NCI-H187 (cell line): ENCODE measurements at places on chromosomes 3 and 15.

DNA sequence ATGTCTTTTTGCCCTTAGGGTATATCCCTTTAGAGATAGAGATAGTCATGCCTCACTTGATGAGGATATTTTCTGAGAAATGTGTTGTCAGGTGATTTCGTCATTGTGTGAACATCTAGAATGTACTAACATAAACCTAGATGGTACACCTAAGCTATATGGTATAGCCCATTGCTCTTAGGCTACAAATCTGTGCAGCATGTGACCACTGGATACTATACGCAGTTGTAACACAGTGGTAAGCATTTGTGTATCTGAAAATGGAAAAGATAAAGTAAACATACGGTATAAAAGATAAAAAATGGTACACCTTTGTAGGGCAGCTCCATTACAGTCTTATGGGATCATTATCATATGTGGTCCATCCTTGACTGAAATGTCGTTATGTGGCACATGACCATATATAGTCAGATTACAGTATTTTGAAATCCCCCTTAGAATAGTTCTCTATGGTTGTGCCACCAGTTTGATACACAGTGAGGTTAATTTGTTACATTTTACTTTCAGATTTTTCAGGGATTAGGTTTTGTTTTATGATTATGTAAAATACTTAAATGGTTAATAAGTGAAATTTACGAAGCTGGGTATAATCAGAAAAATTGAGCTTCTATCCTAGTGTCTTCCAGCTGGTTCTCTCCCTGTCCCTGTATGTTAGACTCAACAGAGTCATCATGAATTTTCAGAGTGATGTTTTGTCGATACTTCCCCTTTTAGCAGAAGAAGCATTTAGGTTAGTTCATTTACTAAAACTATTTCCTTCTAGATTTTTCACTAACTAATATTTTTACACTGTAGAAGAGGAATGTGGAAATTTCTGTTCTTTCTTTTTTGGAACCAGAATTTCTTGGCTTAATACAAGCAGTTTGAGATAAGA lies 12.8 kb downstream of the SETD5 start:
- no peak for DNase-seq

DNA sequence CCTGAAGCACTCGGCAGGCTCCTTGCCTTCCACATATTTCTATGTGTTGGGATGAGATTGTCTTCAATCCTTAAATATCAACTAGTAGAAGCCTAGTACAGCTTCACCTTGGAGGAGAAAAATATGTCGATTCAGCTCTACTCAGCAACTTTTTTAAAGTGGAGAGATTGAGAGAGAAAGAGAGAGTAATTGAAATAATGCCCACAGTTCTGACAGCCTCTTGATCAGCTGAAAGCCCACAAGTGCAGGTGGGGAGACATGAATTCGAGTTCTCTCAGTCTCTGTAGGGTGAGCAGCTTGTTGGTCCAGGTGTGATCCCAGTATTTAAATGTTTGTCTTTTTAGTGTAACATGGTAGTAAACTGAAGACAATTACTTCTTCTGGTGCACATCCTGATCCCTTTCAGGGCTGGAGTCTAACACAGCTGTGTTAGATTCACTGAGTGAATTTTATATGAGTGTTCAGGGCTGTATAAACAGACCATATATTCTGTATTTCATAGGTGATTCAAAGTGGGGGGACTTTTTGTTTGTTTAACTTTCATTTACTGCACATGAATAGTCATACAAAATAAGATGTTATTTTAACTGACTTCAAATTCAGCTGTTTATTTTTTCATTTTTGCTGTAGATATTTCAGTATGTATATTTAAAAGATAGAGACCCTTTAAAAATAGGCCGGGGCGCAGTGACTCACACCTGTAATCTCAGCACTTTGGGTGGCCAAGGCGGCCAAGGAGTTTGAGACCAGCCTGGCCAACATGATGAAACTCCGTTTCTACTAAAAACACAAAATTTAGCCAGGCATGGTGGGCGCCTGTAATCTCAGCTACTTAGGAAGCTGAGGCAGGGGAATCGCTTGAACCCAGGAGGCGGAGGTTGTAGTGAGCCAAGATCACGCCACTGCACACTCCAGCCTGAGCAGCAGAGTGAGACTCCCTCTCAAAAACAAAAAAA lies 64.0 kb downstream of the ST6GAL1 start:
- DNase-seq, result no peak

DNA sequence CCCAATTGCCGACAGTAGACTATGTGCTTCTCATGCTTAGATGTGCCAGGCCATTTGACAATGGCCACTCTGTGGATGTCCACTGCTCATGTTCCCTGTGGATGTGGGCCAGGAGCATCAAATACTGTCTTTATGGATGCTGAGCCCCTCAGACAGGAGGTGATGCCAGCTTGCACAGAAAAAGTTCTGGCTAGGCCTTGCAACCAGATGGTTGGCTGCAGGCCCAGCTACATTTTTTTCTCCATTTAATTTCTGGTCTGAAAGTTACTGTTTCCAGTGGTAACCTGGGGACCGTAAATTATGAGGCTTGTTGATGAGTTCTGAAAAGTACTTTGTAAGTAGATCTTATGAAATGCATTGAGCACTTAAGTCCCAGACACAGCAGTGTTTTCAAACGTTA lies 228.5 kb downstream of the CHL1 start:
- no peak for DNase-seq

GRCh38 chr15:41814534-41814933 lies 13.4 kb upstream of the JMJD7 start:
- DNase-seq, result no peak

GRCh38 chr15:101204739-101205535 lies 46.9 kb downstream of the CHSY1 start:
- no peak for DNase-seq

DNA sequence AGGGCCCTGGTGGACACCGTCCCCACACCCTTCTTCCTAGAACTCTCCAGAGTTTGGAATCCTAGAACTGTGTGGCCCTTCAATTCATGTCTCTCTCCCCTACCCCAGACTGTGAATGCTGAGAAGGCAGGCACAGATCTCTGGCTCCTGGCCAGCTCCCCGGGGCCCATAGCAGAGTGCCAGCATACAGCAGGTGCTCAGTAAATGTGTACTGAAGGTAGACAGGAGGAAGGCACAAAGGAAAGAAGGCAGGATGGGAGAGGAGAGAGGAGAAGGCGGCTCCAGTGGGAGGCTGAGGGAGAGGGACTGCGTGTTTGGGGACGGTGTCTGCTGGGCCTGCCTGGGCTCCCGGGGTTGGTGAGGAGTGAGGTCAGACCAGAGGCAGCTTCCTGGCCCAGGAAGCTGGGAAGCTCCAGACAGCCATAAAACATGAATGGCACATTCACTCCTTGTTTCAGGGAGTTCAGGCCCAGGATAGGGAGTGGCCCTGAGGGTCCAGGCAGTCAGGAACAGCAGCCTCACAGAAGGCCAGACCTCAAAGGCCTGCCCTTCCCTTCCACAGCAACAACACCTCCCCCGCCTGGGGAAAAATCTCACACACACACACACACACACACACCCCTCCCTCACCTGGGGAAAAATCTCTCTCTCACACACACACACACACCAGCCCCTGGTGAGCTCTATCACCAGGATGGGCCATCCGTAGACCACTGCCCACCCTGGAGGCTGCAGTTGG lies 137.1 kb upstream of the PRR20G start:
- no peak for DNase-seq

- DNase-seq, result no peak
Observed at GRCh38 chr3:194541483-194541882, 54.7 kb upstream of the ATP13A3 start.

DNA sequence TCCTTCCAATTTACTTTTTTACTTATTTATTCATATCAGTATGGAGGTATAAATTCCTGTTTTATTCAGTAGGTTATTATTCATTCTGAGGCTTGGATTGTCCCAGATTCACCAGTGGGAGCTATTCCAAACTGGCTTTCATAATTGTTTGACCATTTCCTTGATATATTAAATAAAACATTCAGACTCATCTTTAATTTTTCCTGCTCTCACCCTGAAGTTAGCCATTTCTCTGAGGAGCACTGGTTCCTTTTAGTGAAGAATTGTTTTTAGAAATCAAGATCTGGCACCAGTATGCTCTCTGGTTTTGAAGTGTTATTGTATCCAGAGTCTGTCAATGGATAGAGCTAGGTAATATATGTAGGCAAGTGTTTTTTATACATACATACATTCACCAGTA lies 66.9 kb upstream of the DCBLD2 start:
- no peak for DNase-seq

- DNase-seq, result no peak
Observed at GRCh38 chr3:42005401-42005800, 43.5 kb upstream of the ULK4 start.

- DNase-seq, result no peak
Observed at GRCh38 chr3:176633511-176633910, 563.8 kb downstream of the TBL1XR1 start.

DNA sequence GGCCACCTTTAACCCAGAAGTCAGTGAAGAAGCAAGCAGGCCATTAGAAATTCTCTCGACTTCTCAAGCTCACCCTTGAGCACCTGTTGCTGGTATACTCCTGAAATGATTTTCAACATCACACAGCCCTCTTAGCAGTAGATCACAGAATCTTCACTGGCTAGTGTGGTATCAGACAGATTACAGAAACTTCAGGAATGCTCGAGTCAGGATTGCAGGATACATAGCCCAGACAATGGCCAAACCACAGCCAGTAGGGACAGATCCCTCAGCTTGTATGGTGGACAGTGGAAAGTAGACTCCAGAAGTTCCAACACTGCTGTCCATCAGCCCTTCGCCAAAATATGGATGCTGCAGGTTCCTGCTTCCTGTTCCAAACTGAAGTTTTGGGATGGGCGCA lies 4.5 kb upstream of the KLHL40 start:
- DNase-seq, result no peak

DNA sequence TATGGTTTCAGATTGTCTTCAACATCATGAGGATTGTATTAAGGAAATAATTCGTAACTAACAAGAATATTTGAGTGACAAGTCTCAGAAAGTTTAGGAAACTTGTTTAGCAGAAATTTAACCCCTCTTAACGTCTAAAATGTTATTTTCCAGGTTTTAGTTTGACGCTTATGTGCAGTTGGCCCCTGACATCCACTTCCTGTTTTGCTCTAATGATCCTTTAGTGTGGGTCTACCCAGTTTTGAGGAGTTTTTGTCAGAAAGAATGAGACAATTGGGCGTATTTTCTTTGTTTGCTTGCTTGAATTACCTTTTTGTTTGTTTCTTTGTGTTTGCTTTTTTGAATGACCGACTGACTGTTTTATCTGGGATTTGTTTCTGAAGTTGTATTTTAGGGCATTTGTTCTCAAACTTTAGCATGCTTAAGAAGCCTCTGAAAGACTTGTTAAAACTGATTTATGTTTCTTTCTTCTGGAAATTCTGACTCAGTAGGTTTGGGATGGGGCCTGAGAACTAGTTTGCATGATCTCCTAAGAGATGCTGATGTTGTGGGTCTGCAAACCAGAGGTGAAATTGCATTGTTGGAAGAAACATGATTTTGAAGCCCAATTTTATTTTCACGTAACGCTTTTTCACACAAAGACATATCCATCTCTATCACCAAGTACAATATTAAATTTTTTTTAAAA lies 20.6 kb downstream of the RBMS3 start:
- no peak for DNase-seq

GRCh38 chr3:67551361-67552016 lies 102.9 kb downstream of the SUCLG2 start:
- no peak for DNase-seq

DNA sequence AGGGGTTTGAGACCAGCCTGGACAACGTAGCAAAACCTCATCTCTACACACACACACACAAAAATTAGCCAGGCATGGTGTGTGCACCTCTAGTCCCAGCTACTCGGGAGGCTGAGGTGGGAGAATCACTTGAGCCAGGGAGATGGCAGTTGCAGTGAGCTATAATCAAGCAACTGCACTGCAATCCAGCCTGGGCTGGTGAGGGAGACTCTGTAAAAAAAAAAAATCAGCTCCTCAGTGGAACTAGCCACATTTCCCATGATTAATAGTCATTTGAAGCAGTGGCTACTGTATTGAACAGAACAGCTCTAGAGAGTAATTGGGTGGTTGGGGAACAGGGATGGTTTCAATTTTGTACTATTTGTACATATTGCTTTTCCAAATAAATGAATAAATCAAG lies 11.5 kb upstream of the FBXO40 start:
- DNase-seq, result no peak

DNA sequence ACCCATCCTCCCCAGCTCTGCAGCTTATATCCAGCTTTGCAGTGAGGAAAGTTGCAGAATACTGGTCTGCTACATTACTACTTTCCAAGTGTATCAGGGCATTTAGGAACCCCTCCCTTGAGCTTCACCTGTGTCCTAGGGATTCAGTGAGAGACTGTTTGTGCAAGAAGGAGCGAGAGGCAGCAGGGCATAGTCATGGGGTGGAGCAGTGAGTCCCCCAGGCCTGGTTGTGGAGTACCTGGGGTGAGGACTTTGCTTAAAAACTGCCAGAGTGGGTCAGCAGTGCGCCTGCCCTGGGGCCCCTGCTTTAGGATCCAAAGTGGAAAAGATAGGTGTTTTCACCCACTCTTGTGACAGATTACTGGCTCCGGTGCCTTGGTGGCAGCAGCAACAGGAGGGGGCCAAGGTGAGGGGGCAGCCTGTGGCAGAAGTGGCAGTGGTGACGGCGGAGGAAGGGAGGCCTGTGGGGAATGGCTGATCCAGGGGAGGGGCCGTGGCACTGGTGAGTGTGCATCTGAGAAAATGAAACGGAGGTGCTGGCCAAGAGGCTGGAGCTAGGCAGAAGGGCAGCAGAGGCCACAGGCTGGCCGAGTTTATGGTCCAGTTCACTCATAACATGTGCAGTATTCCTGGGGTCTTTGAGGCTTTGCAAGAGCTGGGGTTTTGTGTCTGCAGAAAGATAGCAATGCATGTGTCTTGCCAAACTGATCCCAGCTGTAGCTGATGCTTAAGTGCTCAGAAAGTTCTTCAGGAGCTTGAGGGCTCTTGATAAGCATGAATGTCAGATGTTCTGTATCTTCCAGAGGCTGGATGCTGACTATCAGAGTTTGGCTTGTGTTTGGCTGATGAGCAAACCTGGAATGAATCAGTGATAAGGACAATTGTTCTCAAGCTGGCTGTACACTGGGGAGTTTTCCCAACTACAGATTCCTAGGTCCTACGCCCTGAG lies 43.4 kb downstream of the GOLGA6A start:
- DNase-seq, result peak; percentile 20
